ENCODE measurements at places on chromosomes 11 and 22. TPM values are rescaled to one million over a fixed set of nuclear protein-coding genes. Genes with fewer than 3 reads are reported as not detected.

The ACER3 gene
- 13.8 TPM for total RNA-seq

DNA sequence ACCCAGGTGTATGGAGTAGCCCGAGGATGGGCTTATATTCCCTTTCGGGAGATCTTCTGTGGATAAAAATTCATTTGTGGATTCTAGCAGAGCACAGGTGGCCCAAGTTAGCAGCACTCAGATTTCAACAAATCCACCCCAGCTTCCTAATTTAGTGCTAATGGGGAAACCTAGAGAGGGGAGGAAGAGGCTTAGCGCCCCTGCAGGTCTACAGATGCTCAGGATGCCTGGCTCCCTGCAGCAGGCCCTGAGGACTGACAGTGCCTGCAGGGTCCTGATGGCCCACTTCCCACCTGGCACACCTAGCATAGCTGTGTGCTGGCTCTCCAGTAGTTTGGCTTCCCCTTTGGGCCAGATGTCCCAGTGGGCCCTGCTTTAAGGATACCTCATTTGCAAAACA is 6.5 kb downstream of the DGAT2 start:
- no peak overlapping the region for H3K4me3 ChIP-seq
- H3K27ac ChIP-seq = no peak overlapping the region
- peaks cover 34% of the 10 kb centered on the region for H3K4me1 ChIP-seq
- peaks cover 14% of the 10 kb centered on the region for H3K27me3 ChIP-seq
- H3K36me3 ChIP-seq = no peaks in the 10 kb centered on the region
- DNase-seq = no peak

GRCh38 chr11:101748572-101749344 is 165.0 kb upstream of the TRPC6 start:
- H3K4me1 ChIP-seq = no peaks in the 10 kb centered on the region
- H3K4me3 ChIP-seq = no peak overlapping the region
- no peaks in the 10 kb centered on the region for H3K36me3 ChIP-seq
- no peaks in the 10 kb centered on the region for H3K27me3 ChIP-seq
- H3K27ac ChIP-seq = no peak overlapping the region
- no peak for DNase-seq

The OR51E1 gene
- total RNA-seq = not detected

DNA sequence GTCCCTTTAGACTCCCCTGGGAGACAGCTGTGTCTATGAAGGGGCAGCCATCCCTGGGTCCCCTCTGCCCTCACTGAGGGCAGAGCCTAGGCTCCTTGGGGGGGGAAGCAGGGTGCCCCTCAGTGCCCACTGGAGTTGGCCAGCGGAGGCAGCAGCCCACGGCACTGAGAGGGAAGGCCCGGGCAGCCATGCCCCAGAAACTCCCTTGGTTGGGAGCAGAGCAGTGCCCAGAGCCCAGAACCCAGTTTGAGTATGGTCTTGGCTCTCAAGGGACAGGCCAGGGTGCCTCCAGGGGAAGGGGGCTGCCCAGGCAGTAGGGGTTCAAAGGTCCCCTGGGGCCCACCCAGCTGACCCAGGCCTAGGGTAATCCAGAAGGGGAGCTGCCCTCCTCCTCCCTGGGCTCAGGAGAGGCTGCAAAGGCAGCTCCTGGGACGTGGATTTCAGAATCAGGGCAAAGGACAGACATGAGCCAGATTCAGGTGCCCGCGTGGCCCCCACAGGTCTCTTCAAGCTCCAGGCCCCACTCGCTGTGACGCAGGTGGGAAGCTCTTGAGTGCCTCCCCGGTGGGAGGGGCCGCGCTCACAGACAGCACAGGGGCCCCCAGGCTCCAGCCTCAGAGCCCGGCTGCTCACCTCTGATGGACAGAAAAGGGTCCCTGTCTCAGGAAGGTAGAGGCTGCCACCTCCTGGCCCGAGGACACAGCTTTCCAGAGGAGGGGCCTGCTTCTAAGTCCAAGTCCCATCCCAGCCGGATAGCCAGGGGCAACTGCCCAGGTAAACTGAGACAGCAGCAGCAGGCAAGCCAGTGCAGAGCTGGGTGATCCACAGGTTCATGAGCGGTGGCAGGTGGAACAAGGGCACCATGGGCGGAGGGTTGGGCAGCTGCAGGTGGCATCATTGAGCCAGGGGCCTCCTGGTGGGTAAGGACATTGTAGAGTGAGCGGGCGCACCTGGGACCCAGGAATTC is 2.6 kb downstream of the C11orf21 start:
- H3K4me1 ChIP-seq = peaks cover 50% of the 10 kb centered on the region
- H3K4me3 ChIP-seq = peak overlapping the region; percentile 76
- H3K27ac ChIP-seq = peak overlapping the region; percentile 77
- H3K27me3 ChIP-seq = no peaks in the 10 kb centered on the region
- peaks cover 14% of the 10 kb centered on the region for H3K36me3 ChIP-seq

DNA sequence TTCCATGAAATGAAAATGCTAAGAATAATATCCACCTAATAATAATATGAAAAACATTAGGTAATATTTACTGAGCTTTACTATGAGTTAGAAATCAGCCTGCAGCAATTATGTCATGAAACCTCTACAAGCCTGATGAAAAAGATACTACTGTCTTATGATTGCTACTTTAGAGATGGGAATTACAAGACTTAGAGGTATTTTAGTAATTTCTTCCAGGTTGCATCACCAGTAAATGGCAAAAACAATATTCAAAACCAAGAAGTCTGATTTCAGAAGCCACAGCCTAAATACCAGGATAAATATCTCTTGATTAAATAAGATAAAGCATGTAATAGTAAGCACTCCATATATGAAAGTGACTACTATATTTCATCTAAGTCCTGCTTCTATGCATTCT is 13.8 kb downstream of the OR5B21 start:
- peaks cover 33% of the 10 kb centered on the region for H3K4me1 ChIP-seq
- no peak overlapping the region for H3K27ac ChIP-seq
- no peak overlapping the region for H3K4me3 ChIP-seq
- H3K27me3 ChIP-seq = no peaks in the 10 kb centered on the region
- DNase-seq = no peak

Data from activated CD8-positive, alpha-beta T cell treated with anti-CD3 and anti-CD28 coated beads, Interleukin-2, amount 10 ng/mL, durations not matched to agents 7 days and 5 days (primary cell).